ENCODE measurements at places on chromosomes 1 and 21.

GRCh38 chr1:46181343-46182260 is 5.3 kb upstream of the P3R3URF start:
- DNase-seq, result no peak

GRCh38 chr1:93659822-93660503 is 21.7 kb downstream of the BCAR3 start:
- no peak for DNase-seq

DNA sequence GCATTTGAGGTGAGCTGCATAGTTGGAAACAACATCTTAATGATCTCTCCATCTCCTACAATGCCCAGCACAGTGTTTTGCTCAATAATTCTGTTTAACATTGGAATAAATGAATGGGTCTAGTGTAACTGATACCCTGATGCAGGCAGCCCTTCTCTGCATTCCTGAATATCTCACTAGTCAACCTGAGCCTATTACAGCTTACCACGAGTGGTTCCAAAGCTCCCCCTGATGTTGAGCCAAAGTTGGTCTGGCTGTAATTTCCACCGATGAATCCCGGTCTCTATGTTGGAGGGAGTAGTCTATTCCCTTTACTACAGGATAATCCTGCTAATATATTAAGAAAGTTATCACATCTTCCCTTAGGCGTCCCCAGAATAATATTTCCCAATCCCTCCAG is 63.8 kb downstream of the ZBTB18 start:
- DNase-seq, result no peak

- no peak for DNase-seq
These were observed 28.0 kb downstream of the TBX15 start for GRCh38 chr1:118960026-118960561.

GRCh38 chr1:76189310-76189709 is 114.8 kb downstream of the ST6GALNAC3 start:
- no peak for DNase-seq

GRCh38 chr1:182392050-182393028 is 749 bp upstream of the GLUL start:
- DNase-seq, result peak; percentile 29

Measured in stimulated activated naive CD4-positive, alpha-beta T cell (primary cell).